ENCODE measurements at places on chromosomes 2 and 18. TPM values are rescaled to one million over a fixed set of nuclear protein-coding genes. Genes with fewer than 3 reads are reported as not detected.
A peak's percentile ranks its signal among the peaks of the same experiment; 100 is the strongest.

- no peak overlapping the region for H3K4me3 ChIP-seq
- no peak overlapping the region for H3K27ac ChIP-seq
- DNase-seq: no peak
Observed at GRCh38 chr2:241155936-241156335, 5.7 kb downstream of the PPP1R7 start.

DNA sequence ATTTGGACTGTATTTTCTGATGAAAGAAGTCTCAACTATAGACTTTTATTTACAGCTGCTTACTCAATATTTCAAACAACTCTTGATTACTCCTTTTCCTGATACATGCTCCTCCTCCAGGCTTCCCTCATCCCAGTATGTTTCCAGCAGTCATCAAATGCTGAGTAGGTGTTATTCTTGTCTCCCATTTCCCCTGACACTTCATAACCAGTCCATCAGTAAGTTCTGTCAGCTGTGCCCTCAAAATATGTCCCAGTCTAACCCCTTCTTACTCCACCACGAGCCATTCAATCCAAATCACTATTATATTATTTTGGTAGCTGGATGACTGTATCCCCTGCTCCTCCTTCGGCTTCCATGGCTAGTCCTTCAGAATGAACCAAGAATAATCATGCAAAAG is 189.1 kb upstream of the DTNA start:
- H3K4me1 ChIP-seq: no peaks in the 10 kb centered on the region
- H3K27me3 ChIP-seq: no peaks in the 10 kb centered on the region
- H3K27ac ChIP-seq: no peak overlapping the region
- DNase-seq: no peak
- no peak overlapping the region for H3K4me3 ChIP-seq

- H3K27me3 ChIP-seq: no peaks in the 10 kb centered on the region
- H3K4me1 ChIP-seq: no peaks in the 10 kb centered on the region
- H3K27ac ChIP-seq: no peak overlapping the region
- peaks cover 14% of the 10 kb centered on the region for H3K36me3 ChIP-seq
- no peak for DNase-seq
Observed at GRCh38 chr2:174654419-174654941, 56.9 kb upstream of the WIPF1 start.

GRCh38 chr2:216492597-216493333 is 5.9 kb upstream of the RPL37A start:
- H3K4me3 ChIP-seq: no peak overlapping the region
- H3K27me3 ChIP-seq: no peaks in the 10 kb centered on the region
- no peak overlapping the region for H3K27ac ChIP-seq
- no peaks in the 10 kb centered on the region for H3K4me1 ChIP-seq

DNA sequence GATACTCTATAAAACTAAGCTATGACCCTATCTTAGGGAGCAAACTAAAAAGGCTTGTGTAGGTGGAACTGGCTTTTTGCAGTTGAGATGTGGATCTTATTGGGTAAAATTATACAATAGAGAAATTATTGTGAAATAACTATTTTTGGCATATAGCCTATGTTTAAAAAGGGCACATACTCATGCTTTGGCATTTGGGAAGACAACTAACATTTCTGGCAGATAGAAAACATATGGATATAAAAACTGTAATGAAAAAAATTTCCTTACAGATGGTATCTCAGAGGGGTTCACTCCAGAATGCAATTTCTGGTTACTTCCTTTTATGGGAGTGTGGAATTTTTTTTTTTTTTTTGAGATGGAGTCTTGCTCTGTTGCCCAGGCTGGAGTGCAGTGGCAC is 120.1 kb upstream of the CCDC195 start:
- H3K27me3 ChIP-seq: no peaks in the 10 kb centered on the region
- no peak for DNase-seq
- no peak overlapping the region for H3K27ac ChIP-seq
- no peak overlapping the region for H3K4me3 ChIP-seq

GRCh38 chr2:37196320-37197195 is at the start of gene CEBPZOS:
TSS of gene CEBPZOS (plus strand) at chr2:37196496. CDS start at chr2:37199705, 3,209 bp downstream.
- peaks cover 6% of the 10 kb centered on the region for H3K36me3 ChIP-seq
- H3K4me3 ChIP-seq: peak within 1 kb of the TSS; percentile 82
- H3K4me1 ChIP-seq: peaks cover 3% of the 10 kb centered on the region
- no peak within 1 kb of the TSS for H3K27ac ChIP-seq
- peak; percentile 62 for DNase-seq

DNA sequence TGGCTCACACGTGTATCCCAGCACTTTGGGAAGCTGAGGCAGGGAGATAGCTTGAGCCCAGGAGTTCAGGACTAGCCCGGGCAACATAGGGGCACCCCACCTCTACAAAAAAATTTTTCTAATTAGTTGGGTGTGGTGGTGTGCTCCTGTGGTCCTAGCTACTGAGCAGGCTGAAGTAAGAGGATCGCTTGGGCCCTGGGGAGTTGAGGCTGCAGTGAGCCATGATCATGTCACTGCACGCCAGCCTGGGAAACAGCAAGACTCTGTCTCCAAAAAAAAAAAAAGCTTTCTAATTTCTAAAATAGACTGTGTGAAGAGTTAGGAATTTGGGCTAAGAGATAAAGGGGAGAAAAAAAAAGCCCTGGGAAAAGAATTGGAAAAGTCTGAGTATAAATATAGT is 51.9 kb upstream of the NAB1 start:
- H3K27me3 ChIP-seq: no peaks in the 10 kb centered on the region
- H3K4me3 ChIP-seq: no peak overlapping the region

- no peaks in the 10 kb centered on the region for H3K27me3 ChIP-seq
- H3K36me3 ChIP-seq: no peaks in the 10 kb centered on the region
- no peak for DNase-seq
- H3K4me3 ChIP-seq: no peak overlapping the region
- no peak overlapping the region for H3K27ac ChIP-seq
Observed at GRCh38 chr2:217165547-217165946, 305.7 kb upstream of the TNP1 start.

GRCh38 chr2:197191177-197191939 is 119.2 kb downstream of the ANKRD44 start:
- no peaks in the 10 kb centered on the region for H3K27me3 ChIP-seq
- no peak overlapping the region for H3K27ac ChIP-seq
- no peaks in the 10 kb centered on the region for H3K36me3 ChIP-seq
- H3K4me1 ChIP-seq: no peaks in the 10 kb centered on the region
- no peak overlapping the region for H3K4me3 ChIP-seq

- peaks cover 6% of the 10 kb centered on the region for H3K36me3 ChIP-seq
- 0 out of 3 replicates have a peak overlapping the region, but pooled peaks have one; percentile 22 for H3K4me3 ChIP-seq
- peaks cover 10% of the 10 kb centered on the region for H3K4me1 ChIP-seq
- DNase-seq: peak; percentile 50
- no peaks in the 10 kb centered on the region for H3K27me3 ChIP-seq
Observed at GRCh38 chr2:44137872-44138551, 30.7 kb upstream of the PPM1B start.

- no peak overlapping the region for H3K27ac ChIP-seq
- H3K4me1 ChIP-seq: no peaks in the 10 kb centered on the region
- DNase-seq: no peak
- H3K36me3 ChIP-seq: no peaks in the 10 kb centered on the region
- no peak overlapping the region for H3K4me3 ChIP-seq
Observed at GRCh38 chr2:53994818-53995808, 24.3 kb upstream of the PSME4 start.

DNA sequence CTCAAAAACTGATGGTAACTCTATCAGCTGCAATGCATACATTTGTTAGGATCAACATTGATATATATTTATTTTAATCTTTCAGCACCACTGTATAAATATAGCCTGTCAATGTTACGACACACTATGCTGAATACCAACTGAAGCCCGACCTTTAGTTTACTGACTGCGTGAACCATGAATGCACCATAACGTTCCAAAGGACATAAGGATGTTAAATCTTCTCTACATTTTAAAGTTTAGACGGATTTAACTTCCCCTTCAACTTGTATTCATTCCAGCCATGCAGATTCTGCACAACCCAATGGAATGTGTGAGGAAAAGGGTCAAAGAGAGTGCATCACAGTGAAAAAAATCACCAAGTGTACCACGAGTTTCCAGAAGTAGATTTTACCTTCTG is 489.5 kb downstream of the IRS1 start:
- no peaks in the 10 kb centered on the region for H3K36me3 ChIP-seq
- no peak overlapping the region for H3K4me3 ChIP-seq
- H3K4me1 ChIP-seq: no peaks in the 10 kb centered on the region
- DNase-seq: no peak
- no peak overlapping the region for H3K27ac ChIP-seq

- no peaks in the 10 kb centered on the region for H3K4me1 ChIP-seq
- no peaks in the 10 kb centered on the region for H3K27me3 ChIP-seq
- H3K36me3 ChIP-seq: peaks cover 9% of the 10 kb centered on the region
- H3K27ac ChIP-seq: no peak overlapping the region
- no peak for DNase-seq
Observed at GRCh38 chr2:30161929-30162706, 15.3 kb downstream of the YPEL5 start.

DNA sequence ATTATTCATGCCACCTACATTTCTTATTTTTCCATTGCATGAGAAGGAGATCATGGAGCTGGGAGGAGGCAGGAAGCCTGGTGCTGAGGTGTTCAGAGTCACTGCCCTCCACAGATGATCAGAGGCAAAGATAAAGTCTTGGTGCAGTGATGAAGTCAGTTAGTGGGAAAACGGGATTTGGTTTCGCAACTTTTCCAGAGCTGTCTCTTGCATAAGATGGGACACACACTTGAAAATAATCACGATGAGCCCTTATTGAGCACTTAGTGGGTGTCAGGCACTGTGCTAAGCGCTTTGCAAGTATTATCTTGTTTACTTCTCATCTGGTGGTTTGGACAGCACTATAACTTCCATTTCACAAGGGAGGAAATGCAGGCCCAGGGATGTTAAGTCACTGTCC is 222.1 kb upstream of the SMAD2 start:
- no peaks in the 10 kb centered on the region for H3K36me3 ChIP-seq
- H3K27ac ChIP-seq: no peak overlapping the region

DNA sequence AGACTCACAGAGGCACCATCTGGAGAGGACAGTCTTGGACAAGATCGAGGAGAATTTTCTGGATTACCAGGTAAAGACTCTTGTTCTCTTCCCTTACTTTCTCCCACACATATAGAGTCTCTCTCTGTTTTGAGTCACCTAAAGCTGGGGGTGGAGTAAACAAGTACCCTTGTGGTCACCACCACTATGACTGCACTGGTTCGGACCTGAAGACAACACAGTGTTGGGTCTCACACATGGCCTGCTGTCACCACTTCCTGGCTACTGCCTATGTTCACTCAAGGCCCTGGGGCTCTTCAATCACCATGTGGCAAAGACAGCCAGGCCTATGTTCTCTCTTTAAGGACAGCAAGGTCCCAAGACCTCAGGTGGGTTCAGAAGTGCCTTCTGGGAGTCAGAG is 253.3 kb upstream of the VRK2 start:
- no peaks in the 10 kb centered on the region for H3K27me3 ChIP-seq
- no peak overlapping the region for H3K4me3 ChIP-seq
- no peak for DNase-seq
- 0 out of 2 replicates have a peak, but pooled peaks cover 2% of the 10 kb centered on the region for H3K4me1 ChIP-seq
- no peak overlapping the region for H3K27ac ChIP-seq

DNA sequence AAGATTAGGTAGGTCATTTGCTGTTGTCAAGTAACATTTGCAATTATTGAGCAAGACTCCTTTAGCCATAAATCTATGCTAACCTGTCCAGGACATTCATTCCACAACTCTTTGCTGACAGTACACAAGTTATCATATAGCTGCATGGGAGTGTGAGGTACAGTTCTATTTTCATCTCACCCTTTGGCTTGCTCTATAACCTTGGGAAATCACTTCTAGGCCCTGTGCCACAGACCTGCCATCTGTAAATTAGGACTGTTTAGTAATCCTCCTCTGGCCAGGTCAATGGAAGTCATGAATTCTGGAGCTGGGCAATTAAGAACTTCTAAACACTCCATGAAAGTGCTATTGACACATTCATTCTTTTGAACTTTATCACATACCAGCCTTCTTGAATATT is 34.6 kb upstream of the PAIP2B start:
- H3K36me3 ChIP-seq: no peaks in the 10 kb centered on the region
- H3K4me1 ChIP-seq: no peaks in the 10 kb centered on the region
- no peak overlapping the region for H3K4me3 ChIP-seq
- H3K27me3 ChIP-seq: no peaks in the 10 kb centered on the region
- no peak for DNase-seq

GRCh38 chr2:85053802-85054201 is 79.4 kb upstream of the TCF7L1 start:
- H3K4me1 ChIP-seq: no peaks in the 10 kb centered on the region
- no peak for DNase-seq
- peaks cover 13% of the 10 kb centered on the region for H3K36me3 ChIP-seq
- no peak overlapping the region for H3K27ac ChIP-seq
- no peak overlapping the region for H3K4me3 ChIP-seq

GRCh38 chr18:75753753-75754152 is 326.2 kb upstream of the SMIM21 start:
- no peak for DNase-seq
- no peaks in the 10 kb centered on the region for H3K27me3 ChIP-seq
- H3K4me1 ChIP-seq: no peaks in the 10 kb centered on the region
- H3K27ac ChIP-seq: no peak overlapping the region
- H3K4me3 ChIP-seq: no peak overlapping the region
- H3K36me3 ChIP-seq: no peaks in the 10 kb centered on the region

DNA sequence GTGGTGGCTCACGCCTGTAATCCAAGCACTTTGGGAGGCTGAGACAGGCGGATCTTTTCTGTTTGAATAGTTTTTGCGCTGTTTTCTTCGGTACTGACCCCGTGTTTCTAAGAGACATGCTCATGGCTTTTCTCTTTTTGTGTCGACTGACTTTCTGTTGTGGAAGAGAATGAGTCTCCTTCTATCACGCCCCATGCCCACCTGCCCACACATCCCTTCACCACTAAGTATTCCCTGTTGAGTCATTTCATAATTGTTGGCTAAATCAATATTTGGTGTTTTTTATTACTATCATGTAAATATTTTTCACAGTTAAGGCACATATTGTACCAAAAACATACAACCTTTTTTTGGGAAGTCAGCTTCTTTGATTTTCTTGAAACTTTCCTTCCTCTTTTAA is 198.8 kb upstream of the TWIST2 start:
- no peak for DNase-seq
- no peaks in the 10 kb centered on the region for H3K4me1 ChIP-seq
- H3K4me3 ChIP-seq: no peak overlapping the region
- no peaks in the 10 kb centered on the region for H3K27me3 ChIP-seq
- H3K36me3 ChIP-seq: no peaks in the 10 kb centered on the region

DNA sequence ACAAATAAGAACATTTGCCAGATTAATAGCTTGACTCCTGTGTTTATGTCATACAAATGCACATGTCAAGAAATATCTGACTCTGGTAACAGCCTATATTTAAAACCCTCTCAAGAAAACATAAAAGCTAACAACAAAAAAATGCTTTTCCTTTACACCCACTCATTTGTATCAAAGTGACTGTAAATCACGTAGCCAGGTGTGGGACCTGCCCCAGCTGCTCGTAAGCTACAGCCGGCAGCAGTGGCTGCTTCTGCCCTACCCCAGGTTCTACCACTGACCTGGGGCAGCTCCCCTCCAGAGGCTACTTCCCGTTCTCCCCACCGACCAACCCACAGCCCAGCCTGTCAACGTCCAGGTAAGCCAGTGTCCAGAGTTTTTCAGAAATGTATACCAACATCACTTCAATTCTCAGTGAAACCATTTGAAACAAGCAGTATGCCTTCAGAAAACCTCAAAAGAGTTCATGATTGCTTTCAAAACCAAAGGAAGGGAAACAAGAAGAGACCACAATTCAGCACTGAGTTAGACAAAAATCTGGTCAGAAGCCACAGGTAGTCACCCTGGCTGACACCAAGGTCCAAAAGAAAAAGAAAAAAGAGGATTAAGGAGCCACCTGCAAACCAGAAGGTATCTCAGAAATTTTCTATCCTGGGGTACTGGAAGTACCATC is 40.4 kb downstream of the KIDINS220 start:
- no peak overlapping the region for H3K4me3 ChIP-seq
- peaks cover 9% of the 10 kb centered on the region for H3K36me3 ChIP-seq
- H3K27me3 ChIP-seq: no peaks in the 10 kb centered on the region
- DNase-seq: no peak

Gene ALPI
- not detected for total RNA-seq

Gene SPRED2
- total RNA-seq: 23.5 TPM

Gene FARSB
- 31.2 TPM for total RNA-seq

Gene CFAP65
- total RNA-seq: 0.18 TPM

Gene RUFY4
- 0.44 TPM for total RNA-seq

Gene PARD3B
- total RNA-seq: 4.3 TPM
